ENCODE measurements at places on chromosomes 2 and 18.

GRCh38 chr18:76202322-76202721 lies 292.7 kb downstream of the ZNF516 start:
- DNase-seq: no peak

DNA sequence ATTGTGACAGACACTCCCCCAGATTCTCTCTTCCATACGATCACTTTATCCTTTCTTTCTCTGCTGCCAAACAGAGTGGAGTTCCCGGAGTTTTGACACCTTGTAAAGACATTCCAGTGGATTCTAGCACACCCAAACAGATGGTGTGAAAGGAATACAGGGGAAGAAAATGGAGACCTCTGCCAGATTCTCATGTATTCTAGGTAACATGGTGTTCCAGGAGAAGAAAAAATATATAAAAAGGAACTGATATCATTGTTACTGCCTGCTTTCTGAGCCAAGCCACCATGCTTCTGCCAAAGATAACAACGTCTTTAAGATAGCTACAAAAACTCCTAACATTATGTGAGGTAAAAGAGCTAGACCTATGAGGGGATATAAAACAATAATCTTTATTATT lies 136.5 kb downstream of the TXNL1 start:
- no peak for DNase-seq

DNA sequence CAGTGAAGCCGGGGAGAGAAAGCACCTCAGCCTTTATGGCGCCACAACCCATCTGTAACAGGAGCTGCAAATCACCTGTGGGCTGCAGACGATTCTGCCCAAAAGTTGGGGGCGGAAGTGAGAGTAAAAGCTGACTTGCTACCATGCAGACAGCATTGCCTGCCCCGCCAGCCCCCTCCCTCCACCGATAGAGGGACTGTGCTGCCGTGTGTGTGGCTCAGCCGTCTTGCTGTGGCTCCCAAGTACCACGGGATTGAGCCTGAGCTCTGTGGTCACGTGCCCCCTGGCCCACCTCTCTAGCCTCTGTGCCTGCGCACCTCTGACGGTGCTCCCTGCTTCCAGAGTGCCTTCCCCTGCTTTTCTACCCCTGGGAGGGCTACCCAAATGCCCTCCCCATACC lies 79.6 kb downstream of the GLI2 start:
- DNase-seq: no peak

DNA sequence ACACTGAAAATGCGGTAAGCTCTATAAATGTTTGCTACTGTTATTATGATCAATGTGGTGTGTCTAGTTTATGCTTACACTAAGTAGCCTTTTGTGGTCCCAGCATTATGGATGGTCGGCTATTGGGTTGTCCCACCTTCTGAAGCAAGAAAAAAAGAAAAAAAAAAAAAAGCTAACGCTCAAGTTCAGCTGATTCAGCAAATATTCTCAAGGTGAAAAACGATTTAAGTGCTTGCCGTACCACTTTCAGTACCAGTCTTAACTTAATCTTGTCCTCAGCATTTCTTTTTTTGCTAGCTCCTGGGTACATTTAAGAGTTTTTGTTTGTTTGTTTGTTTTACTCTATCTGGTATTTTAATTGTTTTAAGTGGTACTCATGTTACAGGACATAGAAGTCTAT lies 87.5 kb downstream of the MBD5 start:
- DNase-seq: no peak

- DNase-seq: no peak
These were observed 73.1 kb downstream of the INHBB start for GRCh38 chr2:120419073-120419472.

DNA sequence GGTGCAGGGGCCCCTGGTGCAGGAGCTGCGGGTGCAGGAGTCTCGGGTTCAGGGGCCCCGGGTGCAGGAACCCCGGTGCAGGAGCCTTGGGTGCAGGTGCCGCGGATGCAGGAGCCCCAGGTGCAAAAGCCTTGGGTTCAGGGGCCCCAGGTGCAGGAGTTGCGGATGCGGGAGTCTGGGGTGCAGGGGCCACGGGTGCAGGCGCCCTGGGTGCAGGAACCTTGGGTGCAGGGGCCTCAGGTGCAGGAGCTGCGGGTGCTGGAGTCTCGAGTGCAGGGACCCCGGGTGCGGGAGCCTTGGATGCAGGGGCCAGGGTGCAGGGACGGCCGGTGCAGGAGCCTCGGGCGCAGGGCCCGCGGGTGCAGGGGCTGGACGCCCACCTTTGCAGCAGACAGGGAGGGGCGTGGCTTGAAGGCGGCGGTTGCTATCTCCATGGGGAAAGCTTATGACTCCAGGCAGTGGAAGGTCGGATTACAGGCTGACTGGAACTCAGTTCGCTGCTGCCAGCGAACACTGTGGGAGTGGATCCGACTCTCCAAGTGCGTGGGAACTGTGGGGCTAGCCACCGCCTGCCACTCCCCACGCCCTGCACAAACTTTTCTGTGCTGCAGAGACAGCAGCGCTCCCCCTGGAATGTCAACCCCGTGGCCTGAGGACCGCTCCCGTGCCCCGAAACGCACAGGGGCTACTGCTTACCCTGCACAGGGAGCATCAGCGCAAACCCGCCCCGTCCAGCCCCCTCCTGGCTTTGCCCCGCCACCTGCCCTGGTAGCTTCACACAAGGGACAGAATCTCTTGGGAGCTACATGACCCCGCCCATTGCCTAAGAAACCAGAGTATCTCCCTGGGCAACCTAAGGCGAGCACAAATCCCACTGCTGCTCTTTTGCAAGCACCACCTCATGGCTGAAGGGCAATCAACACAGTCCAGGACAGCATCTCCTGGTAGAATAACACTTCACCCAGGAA lies 40.3 kb downstream of the COPS9 start:
- DNase-seq: no peak

GRCh38 chr18:62434798-62435197 lies 88.0 kb upstream of the ZCCHC2 start:
- no peak for DNase-seq

DNA sequence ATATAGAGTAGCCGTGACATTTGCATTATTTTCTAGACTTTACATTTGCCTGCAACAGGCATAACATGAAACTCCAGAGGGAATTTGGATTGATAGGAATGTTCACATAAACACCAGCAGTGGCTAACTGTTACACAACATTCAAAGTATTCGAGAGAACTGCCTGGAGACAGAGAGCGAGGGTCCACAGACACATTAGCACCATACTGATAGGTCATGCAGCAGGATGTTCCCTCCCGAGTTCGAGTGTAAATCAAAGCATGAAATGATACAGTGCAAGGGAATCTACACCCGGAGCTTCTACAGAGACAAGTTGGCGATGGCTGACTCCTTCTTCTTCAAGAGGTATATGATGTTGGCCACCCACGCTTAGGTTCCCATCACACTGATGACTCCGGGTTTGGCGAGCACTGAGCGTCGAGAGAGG lies 89.5 kb downstream of the COL6A3 start:
- no peak for DNase-seq

GRCh38 chr2:97812931-97813330 lies 99.6 kb downstream of the ZAP70 start:
- no peak for DNase-seq

- DNase-seq: no peak
These were observed 45.2 kb upstream of the B3GNT2 start for GRCh38 chr2:62150597-62151305.

GRCh38 chr2:179240481-179241451 lies 23.9 kb downstream of the SESTD1 start:
- no peak for DNase-seq

DNA sequence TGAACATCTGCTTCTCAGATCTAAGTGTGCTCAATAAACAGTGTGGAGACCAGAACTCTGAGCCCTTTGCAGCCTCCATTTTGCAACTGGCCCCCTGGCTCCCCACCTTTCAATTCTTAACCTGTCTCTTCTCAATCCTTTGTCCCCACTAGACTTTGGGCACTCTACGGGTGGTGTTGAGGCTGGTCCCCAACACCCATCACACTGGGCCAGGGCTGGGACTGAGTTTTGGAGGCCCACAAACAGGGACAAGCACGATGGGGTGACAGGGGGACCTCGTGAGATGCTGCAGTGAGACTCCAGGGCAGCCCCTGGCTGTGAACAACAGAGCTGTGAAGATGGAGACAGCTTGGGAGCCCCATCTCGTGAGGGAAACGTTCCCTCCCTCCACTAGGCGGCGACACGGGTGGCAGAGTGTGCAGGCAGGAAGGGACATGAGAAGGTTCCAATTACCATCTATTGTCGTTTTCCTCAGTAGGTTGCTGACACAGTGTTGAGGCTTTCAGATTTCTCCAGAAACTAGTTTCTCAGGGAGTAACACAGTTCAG lies 1.2 kb downstream of the ANKMY1 start:
- DNase-seq: peak; percentile 42

DNA sequence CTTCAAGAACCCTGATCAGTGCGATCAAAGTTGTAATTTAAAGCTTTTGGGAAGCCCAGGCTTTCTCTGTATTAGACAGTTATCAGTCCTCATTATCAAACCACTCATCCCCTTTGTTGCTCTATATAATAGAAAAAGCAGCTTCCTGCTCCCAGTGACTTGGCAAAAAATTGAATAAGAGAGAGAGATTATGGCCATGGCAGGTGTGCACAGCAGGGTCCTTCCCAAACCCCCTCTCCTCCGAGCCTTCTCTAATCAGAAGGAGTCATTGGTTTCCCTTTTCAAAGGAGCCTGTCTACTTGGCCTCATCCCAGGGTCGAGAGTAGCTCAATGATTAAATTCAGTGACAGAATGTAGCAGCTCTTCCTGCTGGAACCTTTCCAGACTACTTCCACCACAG lies 81.5 kb downstream of the SEMA4F start:
- no peak for DNase-seq

- DNase-seq: no peak
These were observed 155.6 kb upstream of the XPO1 start for GRCh38 chr2:61693744-61694143.

- DNase-seq: no peak
These were observed 19.1 kb downstream of the CYBRD1 start for GRCh38 chr2:171541202-171541887.

DNA sequence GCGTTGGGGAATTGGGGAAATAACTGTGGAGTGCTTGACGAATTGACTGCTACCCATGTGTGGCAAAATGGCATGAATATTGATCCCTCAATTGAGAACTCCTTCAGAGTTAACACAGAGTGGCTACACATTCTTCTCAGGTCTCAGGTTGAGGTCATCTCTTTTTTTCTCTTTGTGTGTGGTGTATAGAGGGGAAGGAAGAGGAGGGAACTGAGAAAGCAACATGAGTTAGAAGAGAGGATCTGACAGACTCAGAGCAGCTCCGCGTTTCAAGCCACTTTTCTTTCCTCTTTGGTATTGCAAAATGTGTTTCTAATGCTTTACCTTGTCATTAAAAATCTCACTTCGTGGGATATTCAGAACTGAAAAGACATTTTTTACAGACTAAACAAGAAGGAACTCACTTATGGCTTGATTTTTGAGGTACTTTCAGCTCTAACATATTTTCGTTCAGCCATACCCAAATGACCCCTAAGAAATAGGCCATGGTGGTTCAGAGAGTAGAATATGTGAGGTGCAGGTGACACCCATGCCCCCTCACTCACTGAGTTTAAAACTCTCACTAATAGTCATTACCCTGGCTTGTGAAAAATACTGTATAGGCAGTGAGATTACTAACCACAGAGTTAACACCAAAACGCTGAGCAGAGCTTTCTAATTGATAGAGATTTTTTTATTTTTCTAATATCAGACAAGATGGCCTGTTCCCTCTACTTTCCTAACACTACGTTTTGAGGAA lies 22.5 kb downstream of the STAT4 start:
- no peak for DNase-seq

DNA sequence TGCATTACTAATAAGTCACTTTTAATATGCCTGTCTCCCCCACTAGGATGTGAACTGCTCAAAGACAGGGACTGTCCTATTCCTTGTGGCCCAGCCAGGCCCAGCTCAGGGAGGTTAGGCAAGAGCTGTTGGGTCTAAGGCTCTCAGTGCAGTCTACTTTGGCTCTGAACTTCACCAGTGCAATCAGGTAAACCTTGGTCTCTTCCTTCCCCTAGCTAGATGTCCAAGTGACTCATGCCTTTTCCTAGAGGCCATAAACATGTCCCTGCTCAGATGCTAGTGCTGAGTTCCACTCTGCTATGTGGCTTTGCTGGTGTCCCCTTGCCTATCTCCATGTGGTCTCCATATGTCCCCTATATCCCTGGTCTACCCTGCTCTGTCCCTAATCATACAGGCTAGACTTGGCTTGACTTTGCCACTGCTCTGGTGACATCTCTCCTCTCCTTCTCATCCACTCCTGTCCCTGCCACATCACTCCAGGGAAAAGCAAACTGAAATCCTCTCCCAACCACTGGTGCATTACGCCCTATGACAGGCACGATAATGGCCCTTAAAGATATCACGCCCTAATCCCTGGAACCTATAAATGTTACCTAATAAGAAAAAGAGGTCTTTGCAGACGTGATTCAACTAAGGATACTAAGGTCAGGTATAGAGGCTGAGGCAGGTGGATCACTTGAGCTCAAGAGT lies 45.7 kb upstream of the PPP1CB start:
- no peak for DNase-seq

GRCh38 chr2:66948234-66948633 lies 448.9 kb upstream of the ETAA1 start:
- DNase-seq: no peak

DNA sequence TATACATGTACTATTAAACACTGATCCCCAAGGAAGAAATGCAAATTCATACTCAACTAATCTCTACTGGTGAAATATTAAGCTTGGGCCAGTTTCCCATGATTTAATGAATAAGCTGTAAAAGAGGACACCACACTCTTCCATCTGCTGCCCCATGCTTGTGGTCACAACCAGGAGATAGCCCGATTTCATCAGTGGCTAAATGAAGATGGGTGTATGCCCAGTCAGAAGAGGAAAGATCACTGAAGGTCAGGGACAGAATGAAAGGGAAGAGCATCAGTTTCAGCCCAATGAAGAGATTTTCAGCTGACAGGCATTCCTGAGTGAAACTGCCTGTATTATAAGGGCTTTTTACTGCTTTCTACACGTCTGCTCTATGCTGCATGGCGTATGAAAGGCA lies 103.5 kb downstream of the KCNS3 start:
- no peak for DNase-seq

- DNase-seq: no peak
These were observed 382.1 kb downstream of the ZEB2 start for GRCh38 chr2:144137705-144138428.

DNA sequence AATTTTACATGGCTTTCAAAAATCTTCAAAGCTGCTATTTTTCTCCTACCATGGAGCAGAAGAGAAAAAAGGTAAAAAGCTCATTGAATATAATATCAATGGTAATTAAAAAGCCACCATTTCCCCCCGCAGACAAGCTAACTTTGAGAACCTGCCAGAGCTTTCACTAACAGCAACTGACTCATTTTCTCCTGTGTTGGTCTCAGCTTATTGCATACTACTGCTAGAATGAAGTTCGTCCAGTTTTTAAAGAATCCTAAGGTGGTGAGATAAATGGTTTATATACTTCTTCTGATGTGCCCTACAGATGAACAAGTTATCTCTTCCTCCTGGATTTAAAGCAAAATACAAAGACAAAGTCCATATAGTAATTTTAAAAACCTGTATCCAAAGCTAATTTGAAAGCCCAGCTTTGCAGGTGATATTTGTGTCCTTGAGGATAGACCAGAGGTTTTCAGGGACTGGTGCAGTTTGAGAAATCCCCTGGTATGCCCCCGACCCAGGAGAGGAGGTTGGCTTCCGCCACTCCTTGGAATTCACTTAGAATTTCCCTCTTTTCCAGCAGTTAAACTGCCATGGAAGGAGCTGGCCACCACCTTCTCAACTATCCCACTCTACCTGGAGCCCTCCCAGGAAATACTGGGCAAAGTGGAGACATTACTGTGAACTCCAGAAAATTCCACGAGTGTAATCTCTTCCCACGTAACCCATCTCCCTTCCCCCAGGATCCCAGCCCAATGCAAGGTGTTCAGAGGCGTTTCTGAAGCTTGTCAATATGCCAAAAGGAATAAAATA lies 17.5 kb downstream of the YPEL5 start:
- DNase-seq: no peak

- no peak for DNase-seq
These were observed 133.5 kb downstream of the RPIA start for GRCh38 chr2:88824951-88825350.
